DMS 273 treated with DMSO at 0.1 percent for 48 hours (cell line): ENCODE measurements at places on chromosomes 16 and 17.

DNA sequence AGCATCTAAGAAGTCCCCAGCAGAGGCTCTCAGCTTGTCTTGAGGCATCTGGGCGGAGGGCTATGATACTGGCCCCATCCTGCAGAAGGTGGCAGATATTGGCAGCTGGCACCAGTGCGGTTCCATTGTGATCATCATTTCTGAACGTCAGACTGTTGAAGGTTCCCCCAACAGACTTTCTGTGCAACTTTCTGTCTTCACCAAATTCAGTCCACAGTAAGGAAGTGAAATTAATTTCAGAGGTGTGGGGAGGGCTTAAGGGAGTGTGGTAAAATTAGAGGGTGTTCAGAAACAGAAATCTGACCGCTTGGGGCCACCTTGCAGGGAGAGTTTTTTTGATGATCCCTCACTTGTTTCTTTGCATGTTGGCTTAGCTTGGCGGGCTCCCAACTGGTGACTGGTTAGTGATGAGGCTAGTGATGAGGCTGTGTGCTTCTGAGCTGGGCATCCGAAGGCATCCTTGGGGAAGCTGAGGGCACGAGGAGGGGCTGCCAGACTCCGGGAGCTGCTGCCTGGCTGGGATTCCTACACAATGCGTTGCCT lies at the start of gene CIITA:
Gene CIITA (plus strand): TSS at position 404 of the 543 bp plus-strand sequence. CDS start 129 bp downstream, at position 533.
- DNase-seq = peak; percentile 43

- DNase-seq = no peak
These were observed 15.4 kb upstream of the KATNB1 start for GRCh38 chr16:57720142-57720575.

DNA sequence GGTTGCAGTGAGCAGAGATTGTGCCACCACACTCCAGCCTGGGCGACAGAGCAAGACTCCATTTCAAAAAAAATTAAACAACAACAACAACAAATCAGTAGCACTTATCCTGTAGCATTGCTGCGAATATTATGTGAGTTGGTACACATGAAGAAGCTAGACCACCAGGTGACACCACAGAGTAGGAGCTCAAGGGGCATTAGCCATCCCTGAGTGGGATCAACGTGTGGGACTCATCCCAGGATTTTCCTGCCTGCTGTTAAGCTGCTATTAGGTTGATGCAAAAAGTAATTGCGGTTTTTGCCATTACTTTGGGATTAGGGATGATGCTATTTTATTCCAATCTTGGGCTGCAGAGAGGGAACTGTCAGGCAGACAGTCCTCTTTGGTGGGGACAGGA lies 47.2 kb downstream of the OTOA start:
- no peak for DNase-seq

GRCh38 chr17:60231691-60232090 lies 81.9 kb downstream of the CA4 start:
- DNase-seq = no peak

DNA sequence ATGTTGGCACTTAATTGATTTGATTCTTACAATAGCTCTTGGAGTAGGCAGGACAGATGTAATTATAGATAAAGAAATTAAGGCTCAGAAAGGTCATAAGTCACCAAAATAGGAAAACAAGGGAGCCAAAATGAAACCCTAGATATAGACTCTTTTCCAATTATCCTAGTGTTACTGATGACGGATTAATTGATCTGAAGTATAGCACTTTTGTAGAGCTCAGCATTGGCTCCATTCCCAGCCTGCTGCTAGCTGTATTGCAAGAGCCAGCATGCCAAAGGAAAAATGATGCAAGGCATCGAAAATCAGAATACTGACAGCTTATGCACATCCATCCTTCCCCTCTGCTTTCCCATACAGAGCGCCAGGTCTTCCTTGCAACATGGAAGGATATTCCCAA lies 21.6 kb upstream of the RASL10B start:
- DNase-seq = no peak

- no peak for DNase-seq
These were observed 368.5 kb upstream of the XYLT1 start for GRCh38 chr16:17839272-17839671.

GRCh38 chr17:5472511-5472910 lies 3.7 kb upstream of the DHX33 start:
- DNase-seq = no peak

DNA sequence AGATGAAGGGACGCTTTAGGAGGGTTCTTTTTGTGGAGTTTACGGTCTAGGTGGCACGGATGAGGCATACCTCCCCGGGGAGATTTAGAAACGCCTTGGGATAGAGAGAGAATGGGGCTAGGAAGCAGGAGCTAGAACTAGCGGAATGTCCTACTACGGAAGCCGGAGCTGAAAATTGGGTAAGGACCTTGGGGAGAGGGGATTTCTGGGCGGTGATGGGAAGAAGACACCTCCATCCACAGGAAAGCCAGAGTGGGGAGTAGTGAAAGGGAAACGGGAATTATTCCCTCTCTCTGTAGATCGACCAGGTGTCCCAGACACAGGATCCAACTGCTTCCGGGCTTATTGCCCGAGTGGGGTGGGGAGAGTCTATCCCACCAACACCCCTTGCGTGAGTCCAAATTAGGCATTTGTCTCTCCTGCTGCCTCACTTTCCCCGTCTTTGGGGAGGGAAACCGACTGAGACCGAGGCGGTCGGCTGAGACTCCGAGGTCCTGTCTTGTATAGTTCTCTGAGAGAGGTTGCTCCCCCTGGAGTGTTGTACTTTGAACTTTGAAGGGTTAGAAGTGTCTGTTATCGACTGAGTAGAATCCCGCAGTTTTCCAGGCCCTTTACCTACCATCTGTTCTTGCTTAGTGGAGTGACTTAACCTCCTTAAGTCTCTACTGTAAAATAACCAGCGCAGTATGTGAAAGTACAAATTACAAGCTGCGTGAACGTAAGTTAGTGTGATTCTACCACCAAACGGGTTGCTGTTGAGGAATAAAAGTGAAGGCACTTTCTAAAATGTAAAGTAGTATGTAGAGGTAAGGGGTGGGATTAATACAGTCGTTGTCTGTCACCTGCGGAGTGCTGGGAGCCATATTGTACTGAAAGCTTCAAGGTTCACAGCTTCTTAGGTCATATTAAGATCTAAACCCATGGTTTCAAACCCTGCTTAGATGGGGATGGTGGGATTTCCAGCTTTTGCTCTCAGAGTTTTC lies 1.0 kb downstream of the RSPRY1 start:
- peak; percentile 52 for DNase-seq

- DNase-seq = peak; percentile 39
These were observed at the start of gene SLC38A7 for GRCh38 chr16:58684354-58685083. Gene SLC38A7, minus strand, starts transcription at chr16:58684770. Its CDS starts 4,644 bp downstream, at chr16:58680126.

DNA sequence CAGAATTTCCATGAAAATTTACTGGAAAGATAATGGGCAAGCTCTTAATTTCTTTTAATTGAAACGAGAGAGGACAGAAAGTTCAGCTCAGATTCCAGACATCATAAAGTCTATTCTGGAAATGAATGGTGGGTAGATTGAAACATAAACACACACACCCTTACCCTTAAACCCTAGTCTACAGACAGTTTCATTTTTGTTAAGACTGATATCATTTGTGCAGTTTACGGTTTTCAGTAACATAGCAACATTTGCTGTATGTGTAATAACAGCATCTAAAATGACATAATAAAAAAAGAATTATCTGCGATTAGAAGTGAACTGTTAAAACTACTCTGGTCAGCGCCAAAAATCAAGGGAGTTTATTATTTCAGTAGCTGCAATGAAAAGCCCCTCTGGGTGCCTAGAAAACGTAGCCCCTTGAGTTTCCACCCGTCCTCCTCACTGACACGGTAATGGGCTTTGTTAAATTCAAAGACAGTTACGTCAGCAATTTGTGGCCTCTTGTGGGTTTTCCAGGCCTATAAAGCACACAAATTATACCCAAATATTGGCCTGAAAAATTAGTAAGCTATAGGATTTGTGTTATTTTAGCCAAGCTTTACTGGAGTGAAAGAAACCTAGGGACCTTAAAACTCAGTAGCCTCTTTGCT lies 520.6 kb upstream of the SOX9 start:
- no peak for DNase-seq

- no peak for DNase-seq
These were observed 120.6 kb downstream of the GOSR1 start for GRCh38 chr17:30597776-30598288.

DNA sequence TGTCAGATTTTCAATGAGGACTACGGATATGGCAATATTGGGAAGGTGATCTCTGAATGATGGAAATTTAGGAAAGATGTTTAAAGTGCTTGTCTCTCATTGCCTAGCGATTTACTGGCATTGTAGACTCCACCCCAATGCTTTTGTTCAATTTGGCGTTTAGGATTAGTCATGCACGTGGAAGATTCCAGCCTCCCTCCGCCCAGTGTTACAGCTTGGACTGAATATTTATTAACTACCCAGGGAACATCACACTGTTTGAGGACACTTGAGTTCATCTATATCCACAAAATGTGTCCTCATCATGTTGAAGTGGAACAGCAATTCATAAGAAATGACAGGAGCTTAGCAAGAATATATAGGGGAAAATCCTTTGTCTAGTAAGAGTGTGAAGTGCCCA lies 738.8 kb upstream of the RBFOX1 start:
- DNase-seq = no peak

DNA sequence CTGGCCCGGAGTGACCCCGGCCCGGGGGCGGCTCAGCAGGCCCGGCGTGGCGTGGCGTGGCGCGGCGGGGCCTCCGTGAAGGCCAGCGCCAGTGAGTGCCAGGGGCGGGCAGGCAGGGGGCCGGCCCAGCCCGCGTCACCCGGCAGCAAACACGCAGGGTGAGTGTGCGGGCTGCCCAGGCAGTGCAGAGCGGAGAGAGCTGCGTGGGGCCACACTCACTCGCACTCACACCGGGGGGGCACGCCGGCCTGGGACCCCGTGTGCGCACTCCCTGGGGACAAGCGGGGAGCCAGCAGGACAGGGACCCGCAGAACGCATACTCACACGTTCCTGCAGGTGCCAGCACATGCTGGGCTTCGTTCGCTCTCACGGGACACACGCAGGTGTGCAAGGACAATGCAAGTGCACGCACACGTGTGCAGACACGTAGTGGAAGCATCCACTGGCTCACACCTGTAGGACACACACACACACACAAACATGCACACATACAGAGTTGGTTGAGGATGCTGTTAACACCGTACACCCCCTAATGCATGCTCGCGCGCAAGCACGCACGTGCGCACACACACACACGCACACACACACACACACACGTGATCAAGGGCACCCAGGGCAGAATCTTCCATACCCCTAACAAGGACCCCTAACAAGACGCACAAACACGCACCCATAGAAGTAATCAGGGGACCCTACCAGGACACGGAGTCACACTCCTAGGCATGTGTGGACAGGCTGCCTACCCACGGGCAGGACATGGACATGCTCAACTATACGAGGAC lies 7.7 kb downstream of the USP6 start:
- no peak for DNase-seq

DNA sequence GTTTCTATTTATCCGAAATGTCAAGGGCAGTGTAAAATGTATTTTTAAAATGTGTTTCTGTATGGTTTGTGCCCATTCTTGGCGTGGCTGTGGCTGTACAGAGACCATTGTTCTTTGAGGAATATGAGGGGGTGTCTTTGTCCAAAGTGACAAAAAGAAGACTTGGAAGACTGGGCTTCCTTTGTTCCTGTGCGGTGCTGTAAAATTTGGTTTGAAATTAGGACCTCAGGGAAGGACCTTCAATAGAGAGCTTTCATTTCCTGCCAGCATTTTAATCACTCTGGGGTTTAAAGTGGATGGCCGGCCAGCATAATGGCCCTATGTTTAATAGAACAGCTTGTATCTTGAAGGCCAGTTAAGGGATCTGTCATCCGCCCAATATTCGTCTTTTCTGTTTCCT lies 190.1 kb upstream of the TBX2 start:
- DNase-seq = no peak

- DNase-seq = no peak
These were observed 562 bp downstream of the PPL start for GRCh38 chr16:4936181-4936990.

DNA sequence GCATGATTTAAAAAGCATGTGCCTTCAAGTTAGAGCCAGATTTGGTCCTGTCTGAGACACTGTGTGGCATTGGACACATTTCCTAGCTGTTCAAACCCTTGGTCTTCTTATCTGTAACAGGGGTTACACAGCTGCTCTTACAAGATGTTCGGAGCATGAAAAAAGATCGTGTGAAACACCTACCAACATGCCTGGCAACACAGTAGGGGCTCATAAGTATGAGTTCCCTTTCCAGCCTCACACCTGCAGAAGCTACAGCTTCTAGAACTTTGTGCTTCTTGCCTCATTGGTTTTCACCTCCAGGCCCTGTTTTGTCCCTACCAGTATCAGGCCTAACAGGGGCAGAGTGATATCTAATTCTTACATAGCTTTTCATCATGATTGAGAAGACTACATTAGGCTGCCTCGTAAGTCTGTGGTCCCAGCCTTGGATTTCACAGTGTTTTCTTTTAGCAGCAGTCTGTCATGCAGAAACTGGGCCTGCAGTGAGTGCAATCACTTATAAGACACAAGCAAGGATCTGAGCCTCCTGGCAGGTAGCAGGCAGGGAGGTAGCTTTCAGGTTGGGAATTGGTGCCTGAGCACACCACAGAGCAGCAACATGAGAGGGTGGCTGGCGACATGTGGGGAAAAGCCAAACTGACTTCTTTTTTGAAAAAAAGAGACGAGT lies 78.8 kb downstream of the CCDC182 start:
- DNase-seq = no peak

DNA sequence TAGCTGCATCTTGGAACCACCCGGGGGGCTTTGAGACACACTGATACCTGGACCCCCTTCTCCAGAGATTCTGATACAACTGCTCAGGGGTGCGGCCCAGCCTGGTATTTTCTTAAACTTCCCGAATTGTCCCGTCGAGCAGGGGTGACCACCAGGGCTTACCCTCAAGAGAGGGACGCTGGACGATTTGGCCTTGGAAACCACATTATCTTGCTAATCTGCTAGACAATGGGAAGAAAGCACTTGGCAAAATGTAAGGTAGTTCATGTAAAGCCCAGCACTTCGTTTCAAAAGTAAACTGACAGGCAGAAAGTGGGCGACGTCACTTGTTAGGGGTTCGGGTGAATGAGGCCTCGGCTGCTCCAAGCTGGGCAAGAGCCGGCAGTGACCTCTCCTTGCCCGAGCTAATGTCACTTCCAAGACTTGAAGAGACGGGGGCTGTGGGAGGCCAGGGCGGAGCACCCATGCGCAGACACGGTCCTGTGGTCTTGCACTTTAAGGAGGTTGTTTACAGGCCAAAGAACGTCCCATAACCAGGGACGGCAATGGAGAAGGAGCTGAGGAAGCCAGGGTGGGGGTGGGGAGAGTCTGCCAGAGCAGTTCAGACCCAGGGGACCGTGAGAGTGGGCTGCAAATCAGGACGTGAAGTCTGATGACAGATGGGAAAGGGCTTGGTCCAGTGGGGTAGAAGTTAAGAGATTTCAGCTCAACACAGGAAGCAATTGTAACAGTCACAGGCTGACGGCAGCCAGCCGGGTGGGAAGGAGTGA lies 152.7 kb upstream of the GSE1 start:
- peak; percentile 65 for DNase-seq

DNA sequence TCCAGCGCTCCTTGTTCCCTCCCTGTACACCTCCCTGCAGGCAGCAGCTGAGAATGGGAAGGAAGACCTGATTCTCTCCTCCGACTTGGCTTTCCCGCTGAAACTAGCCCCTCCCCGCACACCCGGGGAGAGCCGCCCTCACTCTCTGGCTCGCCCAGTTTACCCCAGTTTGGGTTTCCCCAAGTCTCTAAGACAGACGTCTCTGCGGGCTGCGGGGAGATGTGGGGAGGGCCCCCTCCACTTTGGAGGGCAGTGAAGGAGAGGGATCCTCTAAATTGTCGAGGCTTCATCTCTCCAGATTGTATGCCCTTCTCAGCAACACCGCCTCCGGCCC lies 797 bp downstream of the GRB7 start:
- no peak for DNase-seq

- no peak for DNase-seq
These were observed 1.5 kb downstream of the MYBBP1A start for GRCh38 chr17:4553669-4554068.

GRCh38 chr17:35345926-35346771 lies 27.3 kb downstream of the SLFN11 start:
- DNase-seq = no peak
